ENCODE measurements at places on chromosomes 4 and X.

- DNase-seq = no peak
These were observed 46.6 kb upstream of the GK2 start for GRCh38 chr4:79454656-79455055.

GRCh38 chrX:85922821-85923220 lies 124.5 kb downstream of the CHM start:
- DNase-seq = no peak

GRCh38 chr4:27278615-27279375 lies 418.2 kb downstream of the STIM2 start:
- peak; percentile 48 for DNase-seq

GRCh38 chr4:133483600-133484246 lies 334.6 kb downstream of the PCDH10 start:
- DNase-seq = peak; percentile 52

GRCh38 chr4:139942241-139942640 lies 211.7 kb downstream of the MAML3 start:
- no peak for DNase-seq
